ENCODE measurements at places on chromosomes 11 and 22.

GRCh38 chr11:109249597-109249996 is 172.4 kb upstream of the C11orf87 start:
- no peak for DNase-seq

- DNase-seq = no peak
Observed at GRCh38 chr22:35593891-35594470, 23.1 kb downstream of the MB start.

GRCh38 chr11:27242591-27242990 is 120.4 kb downstream of the CCDC34 start:
- no peak for DNase-seq

DNA sequence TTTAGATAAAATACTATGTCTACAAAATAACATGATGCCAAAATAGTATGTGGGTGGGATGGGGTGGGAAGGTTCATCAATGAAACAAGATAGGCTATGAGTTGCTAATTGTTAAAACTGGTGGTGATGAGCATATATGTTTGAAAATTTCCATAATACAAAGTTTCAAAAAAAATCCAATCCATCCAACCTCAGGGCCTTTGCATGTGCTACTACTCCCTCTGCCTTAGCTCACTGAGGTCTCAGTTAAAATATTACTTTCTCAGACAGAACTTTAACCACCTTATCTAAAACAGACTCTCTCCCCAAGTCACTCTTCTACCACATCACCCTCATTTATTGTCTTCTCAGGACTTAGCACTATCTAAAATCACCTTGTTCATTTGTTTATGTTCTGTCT is 201.1 kb downstream of the TTC28 start:
- DNase-seq = no peak

DNA sequence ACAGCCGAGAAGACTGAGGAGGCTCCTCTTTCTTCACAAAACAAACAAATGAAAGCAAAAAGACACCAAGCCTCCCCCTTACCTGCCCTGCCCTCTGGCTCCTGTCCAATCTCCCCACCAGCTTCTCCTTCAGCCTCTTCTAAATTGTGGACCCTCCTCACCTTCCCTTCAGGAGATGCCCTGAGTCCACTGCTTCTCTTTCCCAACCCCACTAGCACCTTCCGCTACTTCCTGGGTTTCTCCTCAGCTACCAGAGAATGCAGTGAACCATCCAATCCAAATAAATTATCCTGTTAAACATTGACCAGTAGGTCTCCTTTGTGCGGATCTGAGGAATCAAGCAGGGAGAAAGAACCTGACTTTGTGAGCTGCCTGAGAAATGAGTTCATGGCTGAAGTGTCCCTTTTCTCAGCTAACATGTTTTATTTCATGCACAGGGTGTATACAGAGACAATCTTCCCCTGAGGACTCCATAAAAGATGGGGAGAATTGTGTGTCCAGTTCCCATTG is 63.2 kb upstream of the VPREB1 start:
- DNase-seq = no peak

DNA sequence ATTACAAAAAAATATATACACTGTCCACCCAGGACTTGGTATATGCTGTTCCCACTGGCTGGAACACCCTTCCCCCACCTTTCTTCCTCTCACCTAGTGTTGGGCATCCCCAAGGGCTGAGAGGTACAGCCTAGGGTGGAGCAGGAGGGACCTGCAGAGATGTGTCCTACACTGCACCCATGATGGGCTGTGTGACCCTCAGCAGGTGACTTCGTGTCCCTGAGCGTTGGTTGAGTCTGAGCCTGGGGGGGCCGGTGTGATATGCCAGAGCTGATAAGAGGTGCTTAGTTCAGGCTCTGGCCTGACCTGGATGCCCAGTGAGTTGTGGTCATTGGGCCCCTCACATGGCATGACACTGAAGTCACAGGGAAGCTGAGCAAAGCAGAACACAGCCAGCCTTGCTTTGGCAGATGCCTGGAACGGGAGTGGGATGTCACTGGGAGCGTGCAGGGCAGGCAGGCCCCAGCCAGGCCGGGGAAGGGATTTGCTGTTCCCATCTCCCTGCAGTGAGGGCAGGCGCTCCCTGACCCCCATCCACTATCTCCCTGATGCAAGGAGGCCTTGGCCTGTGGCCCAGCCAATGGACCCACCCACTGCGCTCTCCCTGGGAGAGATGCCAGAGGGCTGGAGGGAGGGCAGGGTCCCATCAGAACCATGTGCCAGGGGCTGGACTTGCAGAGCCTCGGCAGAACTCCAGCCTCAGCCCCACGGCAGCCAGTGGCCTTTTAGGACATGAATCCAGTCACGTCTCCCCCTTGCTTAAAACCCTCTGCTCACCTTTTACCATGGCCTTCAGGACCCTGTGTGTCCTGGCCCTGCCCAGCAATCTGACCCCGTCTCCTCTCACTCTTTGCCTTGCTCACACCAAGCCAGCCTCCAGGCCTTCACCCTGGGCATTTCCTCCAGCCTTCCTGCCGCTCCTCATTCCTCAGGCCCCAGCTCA is 138.9 kb downstream of the MN1 start:
- no peak for DNase-seq

DNA sequence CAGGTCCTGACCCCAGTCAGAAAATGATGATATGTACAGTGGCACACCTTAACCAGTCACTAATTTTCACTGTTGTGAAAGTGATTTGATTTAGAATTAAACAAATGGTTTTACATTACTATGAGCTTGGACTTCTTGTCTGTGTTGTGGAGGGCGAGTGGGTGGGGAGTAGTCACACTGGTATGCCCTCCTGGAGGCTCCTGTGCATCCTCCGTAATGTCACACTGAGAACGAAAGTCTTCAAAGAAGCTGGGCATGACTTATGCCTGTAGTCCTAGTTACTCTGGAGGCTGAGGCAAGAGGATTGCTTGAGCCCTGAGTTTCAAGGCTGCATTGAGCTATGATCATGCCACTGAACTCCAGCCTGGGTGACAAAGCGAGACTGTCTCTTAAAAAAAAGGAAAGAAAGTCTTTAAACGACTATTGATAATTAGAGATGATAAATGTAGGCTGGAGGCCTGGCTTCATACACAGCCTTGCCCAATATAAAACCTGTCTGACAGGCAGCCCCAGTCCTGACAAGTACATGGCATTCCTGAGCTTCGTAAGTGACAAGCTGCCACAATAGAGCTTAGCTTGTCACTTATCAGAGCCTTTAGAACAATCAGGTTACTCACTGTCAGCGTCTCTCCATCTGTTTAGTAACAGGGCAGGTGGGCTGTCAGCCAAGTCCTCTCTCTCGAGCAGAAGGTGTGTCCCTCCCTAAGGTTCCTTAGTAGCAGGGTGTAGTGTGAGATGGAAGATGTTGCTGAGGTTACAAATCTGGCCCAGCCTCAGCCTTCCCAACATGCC is 5.0 kb upstream of the LIMK2 start:
- DNase-seq = no peak

- no peak for DNase-seq
Observed at GRCh38 chr11:31641477-31642062, 132.0 kb downstream of the ELP4 start.

- no peak for DNase-seq
Observed at GRCh38 chr22:24327832-24328231, 57.2 kb downstream of the SPECC1L start.

DNA sequence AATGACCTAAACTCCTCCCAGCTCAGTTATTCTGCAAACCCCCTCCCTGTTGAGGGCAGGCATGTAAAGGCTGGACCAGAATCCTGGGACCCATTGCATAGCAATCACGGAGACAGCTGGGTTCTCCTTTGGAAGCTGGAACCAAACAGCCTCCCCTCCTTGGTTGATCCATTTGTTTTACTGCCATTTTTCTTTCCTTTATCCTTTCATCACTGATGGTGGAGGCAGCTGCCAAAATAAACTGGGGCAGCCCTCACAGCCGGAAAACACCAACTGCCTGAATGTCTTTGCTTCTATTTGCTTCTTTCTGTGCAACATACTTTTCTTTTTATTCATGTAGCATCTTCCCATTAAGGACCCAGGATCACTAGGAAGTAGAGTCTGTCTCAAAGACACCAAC is 150.0 kb upstream of the SYT13 start:
- no peak for DNase-seq

- no peak for DNase-seq
Observed at GRCh38 chr22:41305646-41306045, 4.3 kb downstream of the ZC3H7B start.

GRCh38 chr11:107998761-107999160 is 9.9 kb upstream of the CUL5 start:
- DNase-seq = no peak

GRCh38 chr11:33064033-33064825 is 24.9 kb downstream of the TCP11L1 start:
- no peak for DNase-seq

All from activated CD8-positive, alpha-beta memory T cell treated with anti-CD3 and anti-CD28 coated beads, Interleukin-2, amount 50 U/mL, for 4 hours (primary cell).